ENCODE measurements at places on chromosomes 7 and 10.

DNA sequence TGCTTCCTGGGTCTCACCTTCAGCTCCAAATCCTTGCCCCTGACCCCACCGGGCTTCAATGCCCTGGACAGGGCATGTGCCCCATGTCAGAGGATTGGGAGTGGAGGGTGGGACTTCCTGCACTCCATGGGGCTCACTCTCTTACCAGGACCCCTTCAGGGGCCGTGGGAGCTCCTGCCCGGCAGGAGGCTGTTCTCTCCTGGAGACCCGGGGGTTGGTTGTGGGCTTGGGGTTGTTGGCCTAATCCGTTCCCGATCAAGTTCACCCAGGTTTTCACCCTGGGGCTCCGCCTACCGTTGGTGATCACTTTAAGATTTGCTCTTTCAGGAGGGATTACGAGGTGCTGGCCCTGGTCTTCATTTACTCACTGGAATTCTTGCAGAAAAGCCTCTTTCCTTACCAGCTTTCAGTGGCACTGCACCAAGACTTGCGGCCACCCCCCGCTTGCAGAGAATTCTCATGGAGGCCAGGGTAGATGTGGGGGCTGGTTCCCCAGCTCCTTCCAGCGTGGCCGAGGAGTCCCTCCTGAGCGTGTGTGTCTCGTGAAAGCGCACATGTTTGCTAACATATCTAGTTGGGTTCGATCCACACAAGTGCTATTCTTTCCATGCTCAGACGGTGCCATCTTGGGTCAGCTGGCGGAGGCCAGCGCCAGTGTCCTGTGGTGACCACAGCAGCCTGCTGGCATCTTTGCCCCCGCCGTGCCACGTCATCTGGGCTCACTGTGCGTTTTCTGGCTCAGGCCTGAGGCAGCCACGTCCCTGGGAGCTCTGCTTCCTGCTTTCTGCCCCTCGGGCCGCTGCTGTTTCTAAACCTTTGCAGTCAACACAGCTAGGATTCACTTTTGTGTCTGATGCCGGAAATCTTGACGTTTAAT lies 15.6 kb downstream of the PWWP2B start:
- DNase-seq, result no peak

DNA sequence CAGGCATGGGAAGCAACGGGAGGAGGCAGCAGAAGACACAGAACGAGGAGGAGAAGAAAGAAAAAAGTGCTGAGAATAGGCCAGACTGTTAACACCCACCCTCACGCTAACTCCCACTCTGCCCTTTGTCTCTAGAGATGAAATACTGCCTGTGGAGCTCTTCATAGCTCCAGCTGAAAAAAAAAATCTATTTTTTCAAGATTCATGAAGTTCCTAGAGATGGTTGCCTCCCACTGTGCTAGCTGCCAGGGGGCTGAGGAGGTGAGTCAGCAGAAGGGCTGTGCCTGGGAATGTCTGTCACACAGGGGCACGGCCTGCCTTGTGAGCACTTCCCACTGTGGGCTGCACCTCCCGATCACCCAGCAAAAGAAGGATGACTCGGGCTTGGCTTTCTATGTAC lies 144.5 kb downstream of the RNF216 start:
- DNase-seq, result no peak

GRCh38 chr7:131424219-131424822 lies 96.6 kb downstream of the MKLN1 start:
- no peak for DNase-seq

- DNase-seq, result no peak
Observed at GRCh38 chr7:101559586-101559985, 69.5 kb downstream of the MYL10 start.

GRCh38 chr10:65611592-65611991 lies 1314.2 kb upstream of the LRRTM3 start:
- no peak for DNase-seq

DNA sequence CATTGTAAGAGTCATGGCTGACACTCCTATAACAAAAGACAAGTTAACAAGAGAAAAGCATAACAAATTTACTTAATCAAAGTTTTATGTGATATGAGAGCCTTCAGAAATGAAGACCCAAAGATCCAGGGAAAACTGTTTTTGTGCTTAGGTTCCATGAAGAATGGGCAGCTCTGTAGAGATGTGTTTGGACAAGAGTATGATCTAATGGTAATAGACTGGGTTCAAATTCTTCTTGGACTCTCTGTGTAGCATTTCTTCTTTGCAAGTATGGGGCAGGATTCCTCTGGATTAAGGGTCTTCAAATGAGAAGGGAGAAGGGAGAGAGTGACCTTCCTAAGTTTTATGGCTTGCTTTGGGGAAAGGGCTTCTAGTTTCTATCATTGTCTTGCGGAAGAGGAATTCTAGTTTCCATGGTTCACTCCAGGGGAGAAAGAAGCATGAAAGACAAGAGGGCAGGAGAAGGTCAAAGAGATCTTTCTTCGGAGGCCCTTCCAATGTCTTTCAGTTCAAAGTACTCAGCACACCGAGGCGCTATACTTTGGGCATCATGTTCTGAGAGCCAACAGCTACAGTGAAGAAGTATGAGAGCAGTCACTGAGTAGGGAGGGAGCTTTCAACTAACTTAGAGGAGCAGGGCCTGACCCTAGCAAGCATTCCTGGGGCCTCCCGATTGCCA lies 15.4 kb downstream of the IFIT3 start:
- no peak for DNase-seq

- DNase-seq, result no peak
Observed at GRCh38 chr7:22771194-22771871, 44.3 kb downstream of the IL6 start.

- no peak for DNase-seq
Observed at GRCh38 chr10:124527874-124528395, 66.3 kb downstream of the LHPP start.

- no peak for DNase-seq
Observed at GRCh38 chr10:122141821-122142640, 129.1 kb upstream of the BTBD16 start.

- DNase-seq, result no peak
Observed at GRCh38 chr10:124728830-124729661, 15.1 kb downstream of the FAM53B start.

DNA sequence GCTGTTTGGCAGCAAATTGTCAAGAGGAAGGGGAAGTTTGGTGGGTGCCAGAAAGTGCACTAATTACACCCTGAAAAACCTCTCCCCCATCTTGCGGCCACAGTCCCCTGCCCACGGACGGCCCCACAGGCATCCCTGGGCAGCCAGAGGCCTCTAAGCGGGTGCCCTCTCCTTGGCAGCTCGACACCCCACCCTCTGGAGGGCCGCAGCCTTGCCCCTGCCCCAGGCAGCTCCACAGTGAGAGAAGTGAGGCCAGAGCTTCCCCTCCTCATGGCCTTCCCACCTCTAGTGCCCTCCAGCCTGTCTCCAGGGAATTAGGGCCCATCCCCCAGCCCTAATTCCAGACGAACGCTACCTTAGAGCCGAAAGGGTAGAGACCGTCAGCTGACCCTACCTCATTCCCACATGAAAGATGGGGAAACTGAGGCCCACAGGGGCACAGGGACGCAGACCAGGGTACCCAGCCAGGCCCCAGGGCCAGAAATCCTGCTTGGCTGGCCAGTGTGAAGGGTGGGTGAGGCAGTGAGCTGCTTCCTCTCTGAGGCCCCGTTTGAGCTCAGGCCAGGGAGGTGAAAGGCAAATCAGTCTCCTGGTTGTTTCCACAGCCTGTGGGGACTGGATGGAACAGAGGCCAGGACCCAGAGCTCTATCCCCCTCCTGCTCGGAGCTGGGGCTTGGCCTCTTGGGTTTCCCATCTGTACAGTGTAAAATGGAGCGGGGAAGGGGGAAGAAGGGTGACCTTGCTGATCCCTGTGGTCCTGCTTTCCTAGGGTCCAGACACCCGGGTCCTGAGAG lies 10.0 kb downstream of the ZCCHC24 start:
- no peak for DNase-seq

- no peak for DNase-seq
Observed at GRCh38 chr7:69395061-69395714, 203.1 kb upstream of the AUTS2 start.

DNA sequence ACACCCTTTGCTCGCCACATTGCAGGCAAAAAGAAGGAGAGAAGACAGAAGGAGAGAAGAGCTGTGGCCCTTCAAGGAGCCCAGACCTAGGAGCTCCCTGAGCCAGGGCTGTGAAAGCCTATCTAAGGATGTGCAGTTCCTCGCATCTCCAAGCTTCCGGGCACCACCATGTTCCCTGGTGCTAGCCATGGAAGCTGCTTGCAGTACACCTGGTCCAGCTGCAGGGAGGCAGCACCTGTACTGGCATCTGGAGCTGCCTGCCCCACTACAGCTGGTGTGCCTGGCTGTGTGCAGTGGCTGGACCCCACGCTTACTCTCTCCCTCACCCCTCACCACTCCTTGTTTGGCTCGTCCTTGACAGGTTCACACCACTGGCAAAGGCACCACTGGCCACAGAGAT lies 1111.8 kb upstream of the POT1 start:
- DNase-seq, result no peak

DNA sequence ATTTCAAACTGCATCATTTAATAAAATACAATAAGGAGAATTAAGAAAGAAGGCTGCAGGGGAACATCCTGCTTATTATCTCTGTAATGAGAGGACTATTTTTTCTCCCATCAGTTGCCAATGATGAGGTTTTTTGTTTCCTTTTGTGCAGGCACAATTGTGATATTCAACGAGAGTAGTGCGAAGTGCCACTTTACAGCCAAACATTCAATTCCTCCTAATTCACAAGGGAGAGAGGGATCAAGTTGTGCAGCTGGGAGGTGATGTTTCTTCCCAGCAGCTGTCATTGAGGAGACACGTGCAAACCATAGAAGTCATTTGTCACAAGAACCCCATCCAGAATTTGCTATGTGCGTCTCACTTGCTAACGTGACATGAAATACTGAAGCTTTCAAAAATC lies 81.6 kb upstream of the ICA1 start:
- DNase-seq, result no peak

- DNase-seq, result no peak
Observed at GRCh38 chr10:76023007-76023406, 591.6 kb downstream of the LRMDA start.

DNA sequence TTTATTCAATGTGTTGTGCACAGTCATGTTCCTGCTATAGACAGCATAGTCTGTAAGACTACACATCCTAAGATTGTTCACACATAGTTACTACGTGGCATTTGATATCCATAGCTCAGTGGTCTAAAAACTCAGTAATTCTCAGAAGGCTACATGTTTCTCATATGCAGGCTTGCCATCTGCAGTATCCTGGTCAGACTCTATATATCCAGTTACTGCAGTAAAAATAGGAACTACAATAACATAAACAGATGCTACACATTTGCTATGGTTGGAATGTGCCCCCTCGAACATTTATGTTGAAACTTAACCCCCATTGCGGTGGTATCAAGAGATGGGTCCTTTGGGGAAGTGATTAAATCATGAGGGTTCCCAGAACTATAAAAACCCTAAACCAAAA lies 1377.8 kb upstream of the LRRTM3 start:
- DNase-seq, result no peak

- no peak for DNase-seq
Observed at GRCh38 chr10:78035437-78035836, 1.8 kb downstream of the RPS24 start.

DNA sequence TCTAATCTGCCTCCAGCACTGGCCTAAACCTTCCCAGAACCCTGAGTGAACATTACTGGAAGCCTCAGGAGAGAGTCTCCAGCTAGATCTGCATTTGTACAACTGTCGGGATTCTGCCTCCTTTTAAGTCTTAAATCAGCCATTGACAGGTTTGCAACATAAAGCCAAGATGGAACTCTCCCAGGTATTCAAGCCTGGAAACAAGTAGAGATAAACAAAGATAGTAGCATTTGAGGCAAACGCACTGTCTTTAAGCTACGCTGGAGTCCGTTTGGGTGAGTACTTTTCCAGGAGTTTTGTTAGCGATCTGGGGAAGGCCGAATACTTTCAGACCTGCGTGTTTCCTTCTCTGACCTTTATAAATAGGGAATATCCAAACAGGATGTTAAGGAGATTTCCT lies 317.2 kb upstream of the FZD8 start:
- DNase-seq, result no peak

- DNase-seq, result no peak
Observed at GRCh38 chr10:33274096-33274785, 60.2 kb downstream of the NRP1 start.

DNA sequence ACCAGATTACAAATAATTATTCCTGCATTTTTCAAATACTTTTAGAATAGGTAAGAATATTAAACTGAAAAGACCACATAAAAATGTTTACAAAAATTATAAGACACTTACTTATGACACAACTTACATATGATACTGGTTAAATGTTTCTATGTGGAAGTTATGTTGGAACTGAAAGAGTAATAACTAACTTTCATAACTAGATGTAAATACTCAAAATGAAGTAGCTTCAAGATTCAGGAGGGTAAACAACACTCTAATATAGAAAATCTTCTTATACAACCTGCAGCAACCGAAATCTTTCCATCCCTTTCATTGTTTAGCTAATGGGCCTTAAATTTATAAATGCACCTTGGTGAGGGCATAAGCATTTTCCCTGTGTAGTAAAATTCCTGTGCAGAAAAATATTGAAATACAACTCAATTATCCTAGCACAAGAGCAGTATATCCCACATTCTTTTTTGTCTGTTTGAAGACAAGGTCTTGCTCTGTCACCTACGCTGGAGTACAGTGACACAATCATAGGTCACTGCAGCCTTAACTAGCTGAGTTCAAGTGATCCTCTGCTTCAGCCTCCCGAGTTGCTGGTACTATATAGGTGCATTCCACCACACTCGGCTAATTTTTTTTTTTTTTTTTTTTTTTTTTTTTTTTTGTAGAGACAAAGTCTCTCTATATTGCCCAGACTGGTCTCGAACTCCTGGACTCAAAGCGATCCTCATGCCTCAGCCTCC lies 14.8 kb upstream of the RNF148 start:
- DNase-seq, result no peak

DNA sequence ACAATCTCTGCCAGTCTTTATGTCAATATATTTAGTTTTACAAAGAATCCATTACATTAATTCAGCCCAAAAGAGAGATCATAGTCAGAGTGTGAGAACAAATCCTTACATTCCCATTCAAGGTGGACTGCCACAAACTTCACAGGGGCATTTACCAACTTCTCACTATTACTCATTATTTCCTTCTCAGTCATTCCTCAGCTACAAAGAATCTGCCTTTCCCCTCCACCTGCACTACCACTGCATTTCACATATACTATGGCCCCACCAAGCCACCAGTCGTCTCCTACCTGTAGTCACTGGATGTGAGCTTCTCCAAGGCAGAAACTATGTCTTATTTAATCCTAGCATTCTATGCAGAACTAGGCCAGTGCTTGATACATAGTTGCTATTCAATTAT lies 94.3 kb downstream of the USP6NL start:
- DNase-seq, result no peak

DNA sequence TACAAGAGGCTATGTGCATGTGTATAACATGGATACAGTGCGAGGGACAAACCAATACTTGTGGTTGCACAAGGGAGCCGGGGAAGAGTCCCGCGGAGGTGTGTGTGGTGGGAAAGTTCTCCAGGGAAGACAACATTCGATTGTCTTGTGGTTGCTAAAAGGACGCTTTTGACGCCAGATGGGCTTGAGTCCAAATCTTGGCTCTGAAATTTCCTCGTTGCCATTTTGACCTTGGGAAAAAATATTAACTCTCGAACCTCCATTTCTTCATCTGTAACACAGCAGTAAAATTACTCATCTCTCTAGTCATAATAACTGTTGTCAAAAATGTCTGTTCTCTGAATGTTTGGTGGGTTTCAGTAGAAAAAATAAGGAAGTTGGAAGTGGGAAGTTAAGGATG lies 16.5 kb downstream of the PLXDC2 start:
- DNase-seq, result no peak
